ENCODE measurements at places on chromosomes 5 and 9.

DNA sequence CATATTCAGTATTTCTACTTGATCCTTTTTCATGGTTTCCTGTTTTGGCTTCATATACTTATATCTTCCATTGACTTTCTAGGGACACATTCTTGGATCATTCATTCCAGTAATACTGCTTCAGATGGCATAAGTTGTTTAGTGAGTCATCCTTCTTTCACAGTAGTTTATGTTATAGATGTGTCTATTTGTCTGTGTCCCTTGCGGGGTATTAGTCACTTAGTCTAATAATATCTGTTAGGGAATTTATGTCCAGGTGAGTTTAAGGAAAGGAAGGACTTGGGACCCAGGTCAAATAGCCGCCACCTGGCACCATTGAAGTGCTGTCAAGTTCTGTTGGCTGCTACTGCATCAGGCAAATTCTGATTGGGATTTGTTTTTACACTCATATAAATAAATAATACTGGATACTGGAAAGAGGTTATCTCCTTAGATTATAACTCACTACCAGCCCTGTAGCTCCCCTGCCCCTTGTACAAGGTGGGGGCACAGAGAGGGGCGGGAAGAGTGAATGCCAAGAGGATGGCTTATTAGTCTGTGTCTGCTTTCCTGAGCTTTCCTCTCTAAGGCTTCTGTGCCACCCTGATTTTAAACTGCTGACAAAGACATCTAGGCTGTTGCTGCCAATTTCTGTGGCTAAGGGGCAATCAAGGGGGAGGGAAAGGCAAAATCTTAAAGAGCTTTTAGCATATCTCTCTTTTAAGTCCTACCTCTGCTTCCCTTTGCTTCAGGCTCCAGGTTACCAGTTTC is 64.9 kb downstream of the CDC42SE2 start:
- DNase-seq = no peak

DNA sequence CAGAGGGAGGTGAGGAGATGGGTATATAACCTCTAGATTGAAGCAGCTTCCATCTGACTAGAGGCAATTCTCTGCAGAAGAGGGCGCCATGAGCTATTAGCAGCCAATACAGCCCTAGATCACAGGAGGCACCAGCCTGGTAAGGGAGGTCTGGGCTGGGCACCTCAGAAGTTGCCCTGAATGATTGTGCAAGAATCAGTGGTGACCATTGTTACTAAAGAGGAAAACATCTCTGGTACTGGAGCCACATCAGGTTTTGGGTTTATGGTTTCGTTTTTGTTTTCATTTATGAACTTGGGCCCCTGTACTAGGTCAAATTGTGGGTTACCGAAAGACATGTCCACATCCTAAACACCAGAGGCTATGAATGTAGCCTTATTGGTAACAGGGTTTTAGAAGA is 342.0 kb downstream of the MLLT3 start:
- DNase-seq = no peak

DNA sequence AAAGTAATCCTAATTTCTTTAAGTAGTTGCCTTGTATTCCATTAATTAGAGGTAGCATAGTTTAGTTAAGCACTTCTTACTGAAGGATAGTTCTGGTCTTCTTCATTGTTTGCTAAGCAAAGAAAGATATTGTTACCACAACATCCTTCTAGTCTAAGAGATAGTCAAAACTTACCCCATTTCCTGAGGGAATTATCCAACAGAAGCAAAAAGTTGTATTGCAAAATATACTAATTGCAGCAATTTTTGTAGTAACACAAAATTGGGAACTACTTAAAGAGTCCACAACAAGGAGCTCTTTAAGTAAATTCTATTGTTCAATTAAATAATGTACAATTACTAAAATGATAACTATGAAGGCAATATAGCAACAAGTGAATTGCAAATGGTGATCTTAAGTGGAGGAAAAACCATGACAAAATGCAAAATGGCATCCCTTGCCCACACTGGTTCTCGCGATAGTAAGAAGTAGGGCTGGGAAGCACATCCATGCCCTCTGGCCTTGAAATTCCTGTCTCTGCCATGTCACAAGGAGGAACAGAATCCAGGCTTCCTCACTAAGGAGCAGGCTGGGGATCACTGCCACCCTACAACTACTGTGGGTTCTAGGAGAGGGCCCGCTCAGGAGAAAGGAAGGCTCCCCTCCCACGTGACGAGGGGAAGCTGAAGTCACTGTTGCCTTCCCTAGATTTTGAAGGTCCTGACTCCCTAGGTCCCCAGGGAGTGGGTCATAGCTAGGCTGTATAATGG is 23.3 kb upstream of the MEGF9 start:
- no peak for DNase-seq

DNA sequence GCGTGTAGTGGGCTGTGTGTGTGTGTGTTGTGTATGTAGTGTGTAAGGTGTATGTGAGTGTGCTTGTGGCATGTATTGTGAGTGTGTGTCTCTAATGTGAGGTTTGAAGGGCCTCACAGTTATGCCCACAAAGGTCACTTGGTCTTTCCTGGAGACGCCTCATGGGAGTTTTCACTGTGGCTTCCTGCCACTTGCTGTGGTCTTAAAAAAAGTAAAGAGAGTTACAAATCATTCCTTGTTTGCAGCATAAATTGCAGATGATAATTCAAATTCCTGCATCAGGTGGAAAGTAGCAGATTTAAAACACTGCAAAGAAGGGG is 72.6 kb downstream of the TENT4A start:
- no peak for DNase-seq

DNA sequence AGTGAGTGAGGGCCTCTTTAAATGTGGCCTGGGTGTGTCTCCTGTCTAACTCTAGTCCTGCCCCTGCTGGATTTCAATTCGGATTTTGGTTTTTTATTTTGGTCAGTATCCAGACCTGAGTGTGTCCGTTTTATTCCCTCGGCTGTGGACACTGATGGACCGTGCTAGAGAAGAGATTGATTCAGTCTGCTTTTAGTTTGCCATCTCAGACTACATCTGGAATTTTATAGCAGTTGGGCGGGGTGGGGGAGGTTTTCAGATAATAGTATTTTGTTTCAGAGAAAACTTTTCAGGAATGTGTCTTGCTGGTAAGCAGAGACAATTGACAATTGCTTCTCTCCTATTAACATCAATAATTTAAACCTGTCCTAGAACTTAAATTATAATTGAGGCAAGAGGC is 308.1 kb downstream of the ARHGAP26 start:
- no peak for DNase-seq

- DNase-seq = no peak
Observed at GRCh38 chr5:23433534-23434315, 73.7 kb upstream of the PRDM9 start.

- DNase-seq = no peak
Observed at GRCh38 chr9:132108728-132109127, 29.1 kb upstream of the MED27 start.

DNA sequence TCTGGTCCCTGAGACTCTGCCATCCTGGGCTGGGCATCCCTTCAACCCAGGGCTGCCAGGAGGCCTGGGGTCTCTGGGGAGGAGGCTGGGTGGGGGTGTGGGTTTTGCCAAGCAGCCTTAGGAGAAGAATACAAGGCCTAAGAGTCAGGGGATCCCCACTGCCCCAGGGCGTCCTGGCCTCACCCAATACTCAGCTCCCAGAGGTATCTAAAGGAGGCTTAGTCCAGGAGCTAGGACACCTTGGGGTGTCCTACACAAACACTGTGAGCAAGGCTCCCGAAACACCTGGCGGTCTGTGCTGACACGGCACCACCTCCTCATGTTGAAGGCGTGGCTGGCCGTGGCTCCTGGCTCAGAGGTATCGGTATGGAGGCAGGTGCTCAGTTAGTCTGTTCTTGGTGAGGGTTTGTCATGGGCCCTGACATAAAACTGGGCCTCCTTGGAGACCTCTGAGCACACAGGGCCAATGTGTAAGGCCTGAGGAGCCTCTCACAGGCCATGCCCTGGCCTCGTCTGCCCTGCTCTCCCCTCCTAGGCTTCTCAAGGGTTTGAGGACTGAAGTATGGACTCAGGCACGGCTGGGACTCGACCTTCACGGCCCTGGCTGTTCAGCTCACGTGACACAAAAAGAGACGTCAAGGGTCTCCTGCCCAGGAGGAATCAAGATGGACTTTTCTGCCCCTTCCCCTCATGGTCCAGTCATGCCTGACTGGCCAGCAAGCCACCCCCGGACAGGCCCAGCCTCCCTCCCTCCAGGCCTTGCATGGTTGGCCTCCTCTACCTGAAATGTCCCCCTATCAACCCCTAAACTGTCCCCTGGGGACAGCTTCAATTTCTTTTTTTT is 277.3 kb downstream of the FSTL4 start:
- DNase-seq = no peak

DNA sequence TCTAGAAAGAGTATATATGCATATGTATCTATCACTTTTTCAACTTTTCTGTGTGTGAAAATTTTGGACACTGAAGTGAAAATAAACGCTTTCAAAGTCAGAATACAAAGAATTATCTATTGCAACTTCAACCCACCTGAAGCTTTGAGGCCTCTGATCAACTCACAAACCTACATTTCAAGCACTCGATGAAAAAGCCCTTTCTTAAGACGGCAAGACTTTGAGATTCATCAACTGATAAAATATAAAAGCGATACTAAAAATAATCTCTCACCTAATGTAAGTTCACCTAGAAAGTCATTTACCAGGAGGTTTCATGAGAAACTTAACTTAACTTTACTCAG is 1.2 kb downstream of the GOLPH3 start:
- DNase-seq = no peak

- no peak for DNase-seq
Observed at GRCh38 chr9:34451135-34451534, 7.2 kb downstream of the FAM219A start.

- DNase-seq = no peak
Observed at GRCh38 chr9:126366366-126367011, 39.9 kb downstream of the MVB12B start.

DNA sequence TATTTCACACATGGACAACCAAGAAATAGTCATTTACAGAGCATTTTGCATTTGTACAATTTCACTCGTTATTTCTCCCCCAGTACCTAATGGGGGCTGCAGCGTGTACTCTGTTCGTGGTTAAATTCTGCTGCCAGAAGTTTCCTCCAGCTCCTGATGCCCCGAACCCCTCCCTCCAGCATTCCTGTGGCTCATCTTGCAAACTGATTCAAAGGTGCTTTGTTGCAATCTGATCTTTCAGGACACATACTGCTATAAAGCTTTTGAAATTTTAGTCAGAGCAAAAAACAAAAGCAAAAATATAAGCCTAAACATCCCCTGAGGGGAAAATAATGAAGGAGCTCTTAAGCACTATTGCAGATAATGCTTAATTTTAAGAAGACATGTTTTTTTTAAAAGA is 27.7 kb downstream of the UBLCP1 start:
- DNase-seq = no peak

- DNase-seq = no peak
Observed at GRCh38 chr5:174982485-174982884, 258.1 kb downstream of the MSX2 start.

GRCh38 chr5:61275841-61276240 is 56.2 kb upstream of the ZSWIM6 start:
- DNase-seq = no peak

GRCh38 chr5:112641515-112642110 is 96.1 kb upstream of the APC start:
- DNase-seq = no peak

DNA sequence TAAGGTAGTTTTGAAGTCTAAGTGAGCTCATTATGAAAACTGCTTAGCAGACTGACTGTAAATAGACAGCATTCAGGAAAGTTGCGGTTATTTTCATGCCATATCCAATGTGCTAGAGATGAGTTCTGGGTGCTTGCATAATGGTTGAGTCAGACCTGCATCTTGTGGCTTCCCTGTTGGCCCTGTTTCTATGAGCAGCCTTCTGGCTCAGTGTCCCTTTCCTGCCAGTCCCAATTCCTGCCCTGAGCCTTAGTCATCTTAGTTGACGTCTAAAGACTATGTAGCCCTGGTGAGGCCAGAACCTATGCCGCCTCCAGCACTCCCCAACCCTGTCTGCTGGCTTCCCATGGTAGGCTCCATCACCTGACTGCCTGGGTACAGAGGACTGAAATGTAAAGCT is 76.3 kb upstream of the TNFSF8 start:
- DNase-seq = no peak

GRCh38 chr5:125497651-125498050 is 751.2 kb upstream of the ZNF608 start:
- no peak for DNase-seq

- DNase-seq = no peak
Observed at GRCh38 chr5:122093415-122094180, 15.5 kb upstream of the LOX start.

GRCh38 chr5:98753507-98753906 is 20.0 kb upstream of the RGMB start:
- DNase-seq = no peak

GRCh38 chr5:150946351-150946905 is 41.6 kb upstream of the ZNF300 start:
- DNase-seq = no peak

DNA sequence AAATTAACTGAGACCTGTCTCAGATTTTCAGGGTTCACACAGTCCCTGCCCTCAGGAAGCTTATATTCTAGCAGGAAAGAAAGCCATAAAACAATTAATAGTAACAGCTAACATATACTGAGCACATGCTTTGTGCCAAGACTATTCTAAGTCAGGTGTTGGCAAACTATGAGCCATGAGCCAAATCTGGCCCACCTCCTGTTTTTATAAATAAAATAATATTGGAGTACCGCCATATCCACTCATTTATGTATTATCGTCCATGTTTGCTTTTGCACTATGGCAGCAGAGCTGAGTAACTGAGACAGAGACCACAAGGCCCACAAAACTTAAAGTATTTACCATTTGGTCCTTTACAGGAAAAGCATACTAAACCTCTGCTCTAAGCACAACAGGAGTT is 83.3 kb upstream of the TRIO start:
- no peak for DNase-seq

DNA sequence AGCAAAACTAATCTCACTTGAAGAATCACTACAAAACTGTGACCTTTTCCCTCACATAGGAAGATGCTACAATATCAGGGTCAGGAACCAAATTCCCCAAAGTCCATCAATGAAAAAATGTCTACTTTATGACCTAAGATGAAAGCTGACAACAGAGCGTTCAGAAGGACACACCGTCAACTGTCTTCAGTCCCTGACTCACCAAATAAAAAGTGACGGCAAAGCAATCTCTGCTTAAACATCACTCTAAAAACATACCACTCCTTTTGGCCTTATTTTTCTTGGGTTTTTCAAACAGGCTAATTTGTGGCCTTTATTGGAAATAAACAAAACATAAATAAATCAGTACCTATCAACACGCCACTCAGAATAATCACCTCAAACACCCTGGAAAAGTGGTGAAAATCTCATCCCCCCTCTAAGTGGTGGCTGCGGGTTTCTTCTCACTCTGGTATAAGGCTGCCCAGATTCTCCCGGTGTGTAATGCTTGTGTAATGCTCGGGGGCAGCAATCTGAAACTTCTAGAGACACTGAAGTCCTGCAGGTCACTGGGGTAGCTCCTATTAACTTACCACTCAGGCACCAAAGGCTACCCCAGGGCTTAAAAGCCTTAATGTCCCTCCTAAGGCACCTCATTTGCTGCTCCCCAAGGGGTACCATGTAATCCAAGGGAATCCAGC is 29.5 kb downstream of the SEMA4D start:
- no peak for DNase-seq

- no peak for DNase-seq
Observed at GRCh38 chr9:127122176-127123063, at the start of gene ANGPTL2. ANGPTL2 (minus strand) TSS chr9:127122635; CDS start chr9:127108731, 13,904 bp downstream.

GRCh38 chr5:54367844-54368243 is 57.5 kb upstream of the ARL15 start:
- DNase-seq = no peak

- no peak for DNase-seq
Observed at GRCh38 chr9:89109666-89110065, 69.0 kb downstream of the SHC3 start.

- DNase-seq = no peak
Observed at GRCh38 chr5:96338091-96338490, 95.0 kb downstream of the PCSK1 start.

Measured in stimulated activated CD8-positive, alpha-beta memory T cell treated with anti-CD3 and anti-CD28 coated beads, Interleukin-7, amount 100 ng/mL, for 1 hour (primary cell).